ENCODE measurements at places on chromosomes 2 and 18.
A peak's percentile ranks its signal among the peaks of the same experiment; 100 is the strongest.

DNA sequence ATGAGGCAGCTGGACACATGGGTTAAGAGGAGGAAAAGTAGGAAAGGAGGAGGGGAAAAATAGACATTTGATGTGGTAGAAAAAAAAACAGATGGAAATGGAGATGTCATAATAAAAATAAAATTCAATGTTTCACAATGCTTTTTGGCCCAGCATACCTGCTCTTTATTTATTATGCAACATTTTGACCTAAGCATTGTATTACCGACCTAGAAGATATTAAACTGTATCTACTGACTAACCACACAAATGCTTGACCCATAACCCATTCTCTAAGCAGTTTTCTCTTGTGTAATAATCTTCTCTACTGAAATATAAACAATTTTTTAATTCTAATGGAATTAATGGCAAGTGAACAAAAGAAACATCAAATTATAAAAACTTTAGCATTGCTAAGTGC lies 362.3 kb downstream of the FBXO15 start:
- DNase-seq: no peak

DNA sequence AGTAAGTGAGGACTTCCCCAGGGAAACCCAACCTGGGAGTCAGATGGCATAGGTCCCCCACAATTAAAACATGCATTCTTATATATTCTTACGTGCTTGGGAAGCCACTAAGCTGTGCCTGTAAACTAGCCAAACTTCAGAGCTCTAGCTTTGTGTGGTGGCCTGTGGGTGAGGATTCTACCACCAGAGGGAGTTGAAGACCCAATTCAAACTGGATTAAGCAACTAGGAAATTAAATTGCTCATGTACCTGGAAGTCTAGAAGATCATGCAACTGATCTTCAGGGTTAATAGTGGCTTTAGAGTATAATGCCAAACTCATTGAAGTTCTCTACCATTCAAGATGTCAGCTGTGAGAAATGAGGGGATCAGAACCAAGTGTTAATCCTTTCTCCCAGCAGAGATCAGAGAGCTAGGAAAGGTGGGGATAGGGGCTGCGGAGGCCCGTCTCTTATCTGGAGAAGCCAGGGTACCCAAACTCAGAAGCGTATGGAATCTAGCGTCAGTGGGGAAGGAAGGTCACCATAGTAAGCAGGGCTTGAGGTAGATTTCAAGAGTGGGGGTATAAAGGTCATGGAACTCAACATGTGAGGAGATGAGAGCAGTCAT lies 53.2 kb upstream of the CCDC85A start:
- DNase-seq: peak; percentile 38

DNA sequence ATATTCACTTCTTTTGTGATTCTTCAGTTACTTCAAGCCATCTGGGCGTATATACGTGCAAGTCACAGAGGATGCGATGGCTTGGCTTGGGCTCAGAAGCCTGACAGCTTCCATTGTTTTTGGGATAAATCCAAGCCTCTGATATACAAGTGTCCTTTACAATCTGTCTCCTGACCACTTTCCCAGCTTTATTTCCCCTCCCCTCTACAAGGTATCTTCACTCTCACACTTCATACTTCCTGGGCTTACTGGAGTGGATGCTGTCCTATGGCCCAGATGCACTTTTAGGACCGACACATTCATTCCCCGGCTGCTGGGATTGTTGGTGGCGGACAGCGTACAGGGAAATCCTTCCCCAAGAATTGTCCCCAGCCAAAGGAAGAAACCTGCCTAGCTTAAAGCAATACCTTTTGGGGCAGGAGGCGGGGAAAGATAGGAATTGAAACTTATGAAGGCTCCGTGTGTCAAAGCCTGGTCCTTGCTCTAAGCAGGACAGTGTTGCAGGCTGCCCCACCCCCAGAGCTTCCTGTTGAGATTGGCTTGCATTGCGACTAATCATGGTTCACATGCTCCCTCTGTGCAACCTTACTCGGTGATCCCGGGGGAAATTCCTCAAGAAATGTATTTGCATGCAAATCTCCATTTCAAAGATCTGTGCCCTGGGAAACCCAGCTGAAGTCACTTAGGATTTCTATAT lies 802.9 kb upstream of the ID2 start:
- DNase-seq: no peak

DNA sequence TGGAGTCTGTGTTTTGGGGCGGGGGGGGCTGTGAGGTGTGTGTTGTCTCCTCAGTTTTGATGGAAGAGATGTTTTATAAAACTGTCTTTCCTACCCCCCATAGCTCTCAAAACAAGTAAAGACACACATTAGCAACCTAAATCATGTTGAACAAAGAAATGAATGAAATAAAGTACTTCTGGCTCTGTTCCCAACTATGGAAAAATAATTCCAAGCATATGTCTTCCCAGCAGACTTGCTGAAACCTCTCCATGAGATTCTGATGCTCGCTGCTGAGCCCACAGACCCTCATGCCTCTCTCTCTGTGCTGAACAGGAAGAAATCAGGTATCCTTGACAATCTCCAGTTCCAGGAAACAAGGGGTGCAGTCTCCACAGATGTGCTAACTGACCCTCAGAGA lies 226.7 kb upstream of the KLHL29 start:
- DNase-seq: no peak

DNA sequence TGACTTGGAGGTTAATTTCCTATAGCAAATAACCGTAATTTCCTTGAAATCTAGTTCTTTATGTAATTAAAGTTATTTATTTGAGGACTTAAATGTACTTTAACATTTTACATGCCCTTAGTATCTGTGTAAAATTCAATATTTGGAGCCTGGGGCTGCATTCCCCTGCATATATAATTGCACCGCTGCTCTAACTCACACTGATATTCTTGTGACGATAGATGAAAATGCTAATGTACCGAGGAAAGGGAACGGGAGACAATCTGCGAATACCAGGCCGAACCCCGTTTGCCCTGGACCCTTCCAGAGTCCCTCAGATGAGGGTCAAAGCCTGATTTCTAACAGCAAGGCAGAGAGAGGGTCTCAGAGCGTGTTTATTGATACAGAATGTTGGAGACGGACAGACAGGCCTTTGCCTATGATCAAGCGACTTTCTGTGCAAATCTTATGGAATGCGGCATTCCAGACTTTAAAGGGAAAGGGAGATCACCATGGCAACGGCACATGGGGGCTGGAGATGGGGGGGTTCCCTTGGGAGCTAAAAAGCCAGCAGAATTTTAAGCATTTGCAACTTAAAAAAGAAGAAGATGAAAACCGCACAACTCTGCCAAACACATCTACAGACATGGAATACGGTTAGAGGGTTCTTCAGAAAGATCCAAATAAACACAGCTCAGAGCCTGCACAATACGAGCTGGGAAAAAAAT lies 57.6 kb upstream of the TWIST2 start:
- DNase-seq: no peak
